Stomach (tissue), 19 donors: ENCODE measurements at places on chromosomes 16 and 17.

DNA sequence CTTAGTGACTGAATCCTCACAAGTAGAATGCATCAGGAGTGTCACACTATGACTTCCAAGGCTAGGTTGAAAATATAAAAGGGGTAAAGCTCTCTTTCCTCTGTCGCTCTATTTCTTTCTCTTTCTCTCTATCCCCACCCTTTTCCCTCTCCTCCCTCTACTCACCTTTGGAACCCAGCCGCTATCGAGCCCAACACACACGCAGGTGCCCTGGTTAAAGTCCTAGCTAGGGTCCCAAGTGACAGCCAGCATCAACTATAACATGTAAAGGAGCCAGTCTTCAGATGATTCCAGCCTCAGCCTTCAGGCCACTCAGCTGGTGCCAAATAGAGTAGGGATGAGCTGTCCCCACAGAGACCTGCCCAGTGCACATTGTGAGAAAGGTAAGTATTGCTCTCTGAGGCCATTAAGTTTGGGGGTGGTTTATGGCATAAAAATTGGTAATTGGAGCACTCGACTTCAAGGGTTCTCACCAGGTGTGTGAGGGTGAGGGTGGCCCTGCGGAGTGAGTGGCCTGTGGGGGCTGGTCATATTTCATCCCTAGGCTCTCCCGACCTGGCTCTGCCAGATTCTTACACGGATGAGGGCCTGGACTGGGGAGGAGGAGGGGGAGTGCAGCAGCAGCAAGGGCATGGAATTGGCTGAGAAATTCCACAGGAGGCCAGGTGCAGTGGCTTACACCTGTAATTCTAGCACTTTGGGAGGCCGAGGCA is 14.9 kb upstream of the C16orf54 start:
- no peak overlapping the region for H3K4me3 ChIP-seq
- H3K4me1 ChIP-seq: peaks cover 5% of the 10 kb centered on the region
- no peak for DNase-seq
- H3K36me3 ChIP-seq: no peaks in the 10 kb centered on the region
- no peaks in the 10 kb centered on the region for H3K27me3 ChIP-seq

DNA sequence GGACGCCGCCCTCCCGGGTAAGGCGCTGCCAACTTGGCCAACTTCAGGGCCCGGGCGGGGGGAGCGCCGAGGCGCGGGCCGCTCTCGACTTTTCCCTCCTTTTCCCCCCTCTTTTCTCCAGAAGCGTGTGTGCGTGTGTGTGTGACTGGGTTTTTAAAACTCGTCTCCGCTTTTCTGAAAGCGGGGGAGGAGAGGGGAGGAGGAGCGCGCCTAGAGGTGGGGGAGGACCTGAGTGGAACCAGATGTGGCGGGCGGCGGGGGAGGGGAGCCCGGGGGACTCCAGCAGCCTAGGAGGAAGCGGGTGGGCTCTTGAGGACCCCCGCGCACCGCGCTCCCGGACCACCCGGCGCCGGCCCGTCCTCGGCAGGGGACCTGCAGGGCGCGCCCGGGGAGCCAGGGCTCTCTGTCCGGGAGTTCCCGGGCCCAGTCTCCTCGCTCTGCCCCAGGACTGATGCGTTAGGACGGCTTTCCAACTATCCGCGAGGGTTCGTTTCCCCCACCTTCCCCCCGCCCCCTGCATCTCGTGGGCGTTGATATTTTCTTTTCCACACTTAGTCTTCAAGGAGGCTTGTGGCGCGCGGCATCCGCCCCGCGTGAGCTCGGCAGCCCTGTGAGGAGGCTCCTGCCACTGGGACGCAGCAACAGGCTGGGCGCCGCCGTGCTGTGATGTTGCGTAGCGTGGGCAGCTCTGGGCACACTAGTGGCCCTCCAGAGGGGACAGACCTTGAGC is 599 bp downstream of the MRC2 start:
- H3K4me1 ChIP-seq: peaks cover 58% of the 10 kb centered on the region
- peaks cover 59% of the 10 kb centered on the region for H3K27me3 ChIP-seq
- peak overlapping the region; percentile 63 for H3K4me3 ChIP-seq
- peak; percentile 84 for DNase-seq
- H3K27ac ChIP-seq: peak overlapping the region; percentile 80

DNA sequence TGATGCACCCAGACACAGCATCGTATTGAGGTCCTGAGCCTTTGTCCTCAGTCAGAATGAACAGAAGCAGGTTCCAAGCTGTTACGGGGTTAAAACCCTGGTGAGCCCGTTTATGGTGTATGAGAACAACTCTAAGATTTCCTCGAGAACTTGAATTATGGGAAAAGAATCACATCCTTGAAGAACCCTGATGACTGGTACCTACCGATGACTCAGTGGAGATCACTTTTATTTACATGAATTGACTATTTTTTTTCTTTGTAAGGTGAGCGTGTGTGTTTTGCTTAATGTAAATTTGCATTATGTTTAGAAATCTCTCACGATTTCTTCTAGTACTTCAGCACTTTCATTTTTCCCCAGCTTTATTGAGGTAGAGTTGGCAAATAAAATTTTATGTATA is 3.3 kb upstream of the KRTAP4-4 start:
- H3K27ac ChIP-seq: no peak overlapping the region
- H3K4me1 ChIP-seq: no peaks in the 10 kb centered on the region
- no peak for DNase-seq
- H3K36me3 ChIP-seq: no peaks in the 10 kb centered on the region
- H3K4me3 ChIP-seq: no peak overlapping the region
- peaks cover 10% of the 10 kb centered on the region for H3K27me3 ChIP-seq

GRCh38 chr17:77489893-77490255 is 349.1 kb downstream of the SEC14L1 start:
- peak; percentile 86 for DNase-seq
- no peaks in the 10 kb centered on the region for H3K27me3 ChIP-seq
- H3K36me3 ChIP-seq: peaks cover 72% of the 10 kb centered on the region
